ENCODE measurements at places on chromosomes 1 and 21.
A peak's percentile ranks its signal among the peaks of the same experiment; 100 is the strongest.

DNA sequence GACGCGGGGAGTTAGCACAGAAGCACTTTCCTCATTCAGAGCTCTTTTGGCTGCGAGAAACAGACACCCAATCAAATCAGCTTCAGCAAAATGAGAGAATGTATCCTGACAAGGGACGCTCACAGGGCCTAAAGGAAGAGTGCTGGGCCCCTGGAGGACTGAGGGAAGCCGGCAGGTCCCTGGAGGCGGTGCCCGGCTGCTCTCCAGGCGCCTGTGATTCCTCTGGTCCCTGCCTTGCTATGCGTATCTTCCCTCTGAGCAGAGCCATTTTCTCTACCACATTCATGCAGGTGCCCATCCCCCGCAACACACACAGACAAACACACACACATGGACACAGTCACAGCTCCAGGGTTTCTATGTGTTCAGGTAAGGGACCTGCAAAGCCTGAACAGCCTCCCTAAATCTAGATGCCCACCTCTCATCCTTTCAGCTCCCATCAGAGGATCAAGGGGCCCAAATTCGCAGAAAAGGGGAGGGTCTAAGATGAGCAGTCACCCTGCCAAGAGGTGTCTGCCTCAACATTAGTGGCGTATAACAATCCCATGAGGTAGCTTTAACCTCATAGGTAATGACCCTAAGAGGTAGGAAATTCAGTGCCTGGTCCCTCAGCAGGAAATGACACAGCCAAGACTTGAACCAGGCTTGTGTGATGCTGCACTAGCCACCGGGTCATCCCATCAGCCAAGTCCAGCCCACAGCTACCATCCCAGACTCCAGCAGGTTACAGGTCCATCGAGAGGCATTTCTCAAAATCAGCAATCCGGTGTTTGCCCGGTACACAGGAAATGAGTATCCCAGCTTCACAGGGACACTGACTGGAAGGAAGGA lies 29.0 kb downstream of the PTAFR start:
- no peak for DNase-seq

GRCh38 chr1:167454894-167455785 lies 63.2 kb downstream of the CD247 start:
- DNase-seq = peak; percentile 83

GRCh38 chr1:235998812-235999211 lies 66.1 kb downstream of the NID1 start:
- DNase-seq = peak; percentile 55

GRCh38 chr1:167904652-167905130 lies 9.2 kb downstream of the ADCY10 start:
- no peak for DNase-seq

DNA sequence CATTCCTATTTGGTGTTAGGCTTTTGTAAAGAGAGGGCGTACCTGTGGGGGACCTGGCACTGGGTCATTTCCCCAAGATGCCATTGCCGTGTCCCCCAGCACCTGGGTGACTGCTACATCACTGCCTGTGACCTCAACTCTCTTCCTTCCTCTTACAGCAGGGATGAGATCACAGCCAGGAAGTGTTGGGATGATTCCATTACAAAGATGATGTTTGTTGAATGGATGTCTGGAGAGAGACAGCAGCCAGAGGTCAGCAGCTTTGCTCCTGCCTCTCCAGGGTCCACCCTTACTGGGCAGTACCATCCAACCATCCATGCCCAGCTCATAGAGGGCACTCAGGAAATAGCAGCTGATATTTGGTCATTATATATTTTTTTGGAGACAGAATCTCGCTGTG lies 35.1 kb downstream of the TMEM51 start:
- no peak for DNase-seq

- no peak for DNase-seq
Observed at GRCh38 chr1:206524739-206525364, 17.5 kb downstream of the RASSF5 start.

- no peak for DNase-seq
Observed at GRCh38 chr1:101479945-101480344, 243.1 kb downstream of the S1PR1 start.

DNA sequence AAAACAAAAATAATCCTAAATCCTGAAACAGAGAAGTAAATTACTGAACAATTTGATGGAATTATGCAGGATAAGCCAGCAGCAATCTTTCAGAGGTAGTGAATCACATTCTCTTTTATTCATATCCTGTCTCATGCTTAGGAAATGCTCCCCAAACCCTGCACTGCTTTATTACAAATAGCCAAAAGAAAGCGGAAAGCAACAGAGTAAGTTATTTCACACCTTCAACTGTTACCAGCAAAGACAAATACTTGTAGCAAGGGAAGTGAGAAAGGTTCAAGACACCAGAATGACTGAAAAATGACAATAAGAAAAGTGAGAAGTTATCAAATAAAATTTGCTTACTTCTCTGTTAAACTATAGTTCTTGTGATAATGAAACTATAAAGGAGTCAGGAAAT lies 6.2 kb downstream of the ZRANB2 start:
- DNase-seq = no peak

- peak; percentile 83 for DNase-seq
Observed at GRCh38 chr1:36160949-36161485, 5.1 kb downstream of the MAP7D1 start.

- no peak for DNase-seq
Observed at GRCh38 chr1:150537732-150538684, 11.2 kb upstream of the ADAMTSL4 start.

DNA sequence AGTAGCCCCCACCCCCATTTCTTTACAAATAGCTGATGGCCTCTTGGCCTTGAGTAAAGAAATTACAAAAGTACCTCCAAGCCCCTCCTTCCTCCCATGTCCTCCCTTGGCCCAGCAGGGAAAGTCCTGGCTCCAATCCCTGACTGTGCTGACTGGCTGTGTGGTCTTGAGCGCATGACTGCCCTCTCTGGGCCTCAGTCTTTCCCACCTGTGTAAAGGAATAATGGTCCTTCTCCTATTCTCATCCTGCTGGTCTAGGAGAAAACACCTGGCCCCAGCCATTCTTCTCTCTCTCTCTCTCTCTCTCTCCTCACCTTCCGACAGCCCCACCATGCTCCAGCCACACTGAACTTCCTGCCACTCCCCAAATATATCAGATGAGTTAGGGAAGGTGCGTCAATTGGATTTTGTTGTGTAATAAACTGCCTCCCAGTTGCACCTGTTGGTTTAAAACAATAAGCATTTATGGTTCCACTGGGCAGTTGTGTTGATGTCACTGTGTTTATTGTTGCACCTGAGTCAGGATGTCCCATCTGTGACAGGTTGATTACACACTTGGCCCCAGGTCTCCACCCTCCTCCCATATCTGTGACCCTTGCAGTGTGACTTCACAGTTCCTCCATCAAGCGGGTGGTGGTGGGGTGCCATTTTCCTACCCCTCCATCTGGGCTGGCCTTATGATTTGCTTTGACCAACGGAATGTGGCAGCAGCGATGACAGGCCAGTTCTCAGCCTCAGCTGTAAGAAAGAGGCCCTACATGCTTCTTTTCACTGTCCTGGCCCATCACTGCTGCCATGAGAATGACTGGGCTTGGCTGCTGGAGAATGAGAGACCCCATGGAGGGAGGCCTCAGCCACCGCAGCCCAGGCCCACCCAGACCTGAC lies 22.3 kb upstream of the LRP8 start:
- DNase-seq = peak; percentile 53

- no peak for DNase-seq
Observed at GRCh38 chr21:36183144-36183795, 26.6 kb downstream of the DOP1B start.

DNA sequence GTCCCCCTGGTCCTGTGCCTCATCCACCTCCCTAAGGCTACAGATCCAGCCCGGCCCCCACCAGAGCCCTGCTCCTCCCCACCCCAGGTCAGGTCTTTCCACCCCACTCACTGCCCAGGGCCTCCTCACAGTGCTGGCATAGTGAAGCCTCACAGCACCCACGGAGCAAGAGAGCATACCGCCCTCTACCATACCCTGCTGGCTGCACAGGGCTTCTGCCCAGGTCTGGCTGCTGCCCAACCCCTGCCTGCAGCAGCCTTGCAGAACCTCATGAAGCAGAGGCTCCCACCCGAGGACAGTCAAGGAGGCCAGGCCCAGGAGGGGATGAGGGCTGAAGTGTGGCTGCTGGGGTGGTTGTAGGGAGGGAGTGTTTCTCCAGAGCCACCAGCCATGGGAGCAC lies 19.7 kb upstream of the ARF1 start:
- no peak for DNase-seq

GRCh38 chr1:213980906-213981305 lies 6.9 kb upstream of the PROX1 start:
- no peak for DNase-seq

GRCh38 chr1:50179639-50180038 lies 70.9 kb downstream of the ELAVL4 start:
- no peak for DNase-seq

DNA sequence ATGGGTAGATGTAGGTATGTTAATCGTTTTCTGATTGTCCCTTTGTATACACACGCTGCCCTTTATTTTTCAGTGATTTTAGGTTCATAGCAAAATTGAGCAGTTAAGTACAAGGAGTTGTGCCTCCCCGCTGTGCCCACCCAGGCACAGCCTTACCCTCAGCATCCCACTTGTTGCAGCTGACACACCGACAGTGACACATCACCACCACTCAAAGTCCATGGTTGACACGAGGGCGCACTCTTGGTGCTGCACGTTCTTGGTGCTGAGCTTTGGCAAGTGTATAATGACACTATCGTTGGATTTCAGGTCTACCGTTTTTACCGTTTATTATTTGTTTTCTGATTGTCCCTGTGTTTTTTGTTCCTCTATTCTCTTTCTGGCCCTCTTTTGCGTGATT lies 15.6 kb downstream of the C1orf159 start:
- no peak for DNase-seq

DNA sequence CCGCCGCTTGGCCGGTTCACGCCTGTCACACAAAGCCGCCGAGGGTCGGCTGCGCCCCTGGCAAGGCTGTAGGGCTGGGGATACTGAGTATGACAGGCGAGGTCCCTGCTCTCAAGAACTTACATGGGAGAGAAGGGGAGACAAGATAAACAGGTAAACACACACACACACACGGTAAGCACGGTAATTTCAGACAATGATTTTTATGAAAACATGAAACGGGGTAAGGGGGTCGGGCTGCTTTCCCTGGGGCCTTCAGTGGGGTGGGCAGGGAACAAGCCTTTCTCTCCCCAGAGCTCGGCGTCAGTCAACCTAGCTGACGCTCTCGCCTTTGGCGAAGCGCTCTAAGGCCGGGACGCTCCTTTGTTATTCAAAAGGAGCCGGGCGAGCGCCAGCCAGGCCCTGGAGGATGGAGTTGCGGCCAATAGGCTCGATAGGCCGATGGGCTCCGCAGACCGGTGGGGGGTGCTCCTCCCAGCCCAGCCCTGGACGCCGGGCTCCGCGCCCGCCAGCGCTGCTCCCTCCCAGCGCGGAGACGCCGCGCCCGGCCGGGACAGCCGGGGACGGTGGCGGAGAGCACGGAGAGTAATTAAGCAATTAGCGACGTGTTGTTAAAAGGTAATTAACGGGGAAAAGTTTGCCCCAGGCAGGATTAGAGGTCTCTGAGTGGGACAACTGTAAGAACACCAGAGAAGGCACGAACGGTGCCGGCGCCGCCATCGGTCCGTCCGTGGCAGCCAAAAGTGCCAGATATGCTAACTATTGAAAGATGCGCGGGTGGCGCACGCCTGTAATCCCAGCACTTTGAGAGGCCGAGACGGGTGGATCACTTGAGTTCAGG lies 950 bp upstream of the INKA2 start:
- peak; percentile 85 for DNase-seq

DNA sequence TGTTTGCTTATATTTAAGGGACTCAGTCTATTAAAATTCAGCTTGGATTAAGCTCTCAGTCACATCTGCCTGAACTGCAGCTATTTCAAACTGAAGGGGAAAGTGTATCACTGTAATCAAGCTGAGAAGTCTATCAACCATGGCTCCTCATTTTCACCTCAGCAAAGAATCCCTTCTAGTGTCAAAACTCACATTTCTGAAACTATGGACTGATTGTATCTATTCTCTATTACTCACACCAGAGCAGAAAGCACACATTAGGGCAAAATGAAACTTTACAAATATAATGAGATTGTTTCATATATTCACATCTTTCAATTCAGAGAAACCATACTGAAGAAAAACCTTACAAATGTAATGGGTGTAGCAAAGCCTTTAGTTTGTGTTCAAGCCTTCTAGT lies 14.6 kb upstream of the C1orf146 start:
- no peak for DNase-seq

DNA sequence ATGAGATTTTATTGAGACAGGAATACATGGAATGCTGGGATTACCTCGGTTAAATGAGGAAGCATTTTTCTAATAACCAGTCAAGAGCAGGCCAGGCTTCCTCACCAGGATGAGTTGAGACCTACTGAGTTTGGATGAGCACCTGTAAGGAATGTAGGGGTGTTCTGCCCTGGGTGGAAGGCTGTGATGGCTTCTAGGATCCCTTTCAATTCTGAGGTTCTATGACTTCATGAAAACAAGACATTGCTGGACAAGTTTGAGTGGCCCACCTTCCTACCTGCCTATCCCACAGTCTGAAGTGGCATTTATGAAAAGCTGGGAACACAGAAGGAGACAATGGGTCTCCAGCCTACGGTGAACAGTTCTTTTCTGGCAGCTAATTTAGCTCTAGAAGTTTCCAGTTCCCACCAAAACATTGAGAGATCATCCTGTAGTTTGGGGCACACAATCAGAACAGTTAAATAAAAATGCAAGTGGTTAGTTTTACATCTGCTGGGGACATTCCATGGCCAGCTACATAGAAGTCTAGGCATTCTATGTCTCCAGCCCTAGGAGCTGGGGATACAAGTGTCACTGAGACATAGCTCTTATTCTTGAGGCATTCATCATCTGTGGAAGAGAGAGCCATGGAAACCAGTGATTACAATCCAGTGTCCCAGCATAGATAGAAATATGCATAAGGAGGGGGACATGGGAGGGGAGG lies 51.3 kb upstream of the TSPAN2 start:
- DNase-seq = no peak

DNA sequence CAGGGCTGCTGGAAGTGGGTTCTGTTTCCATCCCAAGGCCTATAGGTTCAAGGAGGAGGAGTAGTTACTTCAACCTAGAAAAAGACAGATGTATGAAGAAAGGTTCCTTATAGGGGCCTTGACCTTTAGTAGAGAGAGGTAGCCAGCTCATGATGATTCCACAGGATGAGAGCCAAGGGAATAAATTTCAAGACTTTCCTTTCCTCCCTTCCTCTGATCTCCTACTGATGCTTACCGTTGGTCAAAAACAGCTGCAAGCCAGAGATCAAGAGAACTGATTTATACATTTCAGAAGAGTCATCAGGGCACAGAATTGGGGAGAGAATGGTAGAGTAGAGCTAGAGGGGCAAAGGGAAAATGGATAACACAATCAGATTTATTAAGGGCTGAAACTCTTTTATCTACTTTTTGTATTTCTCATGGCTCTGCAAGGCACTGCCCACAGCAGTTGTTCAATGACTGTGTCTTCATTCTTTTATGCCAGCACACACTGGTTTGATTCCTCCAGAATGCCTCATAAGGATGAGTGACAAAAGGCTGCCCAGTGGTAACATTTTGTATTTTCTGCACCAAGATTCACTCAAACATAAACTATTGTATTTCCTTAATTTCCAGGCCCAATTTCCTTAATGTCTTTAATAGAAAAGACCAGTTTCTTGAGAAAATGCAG lies 37.4 kb downstream of the AK5 start:
- no peak for DNase-seq

Data from coronary artery (tissue), 2 donors.